Hindlimb muscle (tissue), 1 donor: ENCODE measurements at places on chromosomes 13 and 19. TPM values are rescaled to one million over a fixed set of nuclear protein-coding genes. Genes with fewer than 3 reads are reported as not detected.

DNA sequence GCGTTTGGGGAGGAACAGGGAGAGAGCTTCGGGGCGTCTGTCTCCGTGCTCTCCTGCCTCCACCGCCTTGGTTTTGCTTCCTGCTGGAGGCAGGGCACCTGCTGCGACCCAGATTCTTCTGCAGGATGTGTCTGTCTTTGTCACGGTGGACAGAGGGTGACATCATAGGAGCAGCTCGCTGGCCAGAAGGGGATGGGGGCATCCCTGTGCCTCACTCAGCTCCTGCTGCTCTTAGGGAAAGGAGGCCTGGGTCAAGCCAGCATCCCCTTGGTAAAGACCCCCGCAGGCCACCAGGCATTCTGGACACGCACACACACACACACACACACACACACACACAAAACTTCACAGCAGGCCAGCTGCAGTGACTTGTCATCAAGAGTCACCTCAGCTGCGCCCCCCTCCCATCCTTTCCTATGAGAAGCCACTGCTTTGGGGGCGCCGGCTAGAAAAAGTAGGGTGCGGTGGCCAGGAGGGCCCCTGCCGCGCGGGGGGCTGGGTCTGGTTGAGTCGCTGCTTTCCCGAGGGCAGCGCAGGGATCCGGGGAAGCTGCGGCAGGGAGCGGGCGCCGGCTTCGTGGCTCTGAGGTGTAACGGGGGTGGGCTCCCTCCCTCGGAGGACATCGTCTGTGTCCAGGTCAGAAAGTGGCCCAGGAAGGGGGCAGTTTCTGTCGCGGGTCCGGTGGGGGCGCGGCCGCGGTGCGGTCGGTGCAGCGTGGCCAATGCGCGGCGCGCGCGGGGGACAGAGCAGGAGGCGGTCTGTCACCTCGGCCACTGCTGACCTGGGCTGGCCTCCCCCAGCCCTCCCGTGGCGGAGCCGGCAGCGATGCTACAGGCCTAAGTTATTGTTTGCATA, 15.8 kb upstream of the NPAS1 start:
- no peak for DNase-seq

DNA sequence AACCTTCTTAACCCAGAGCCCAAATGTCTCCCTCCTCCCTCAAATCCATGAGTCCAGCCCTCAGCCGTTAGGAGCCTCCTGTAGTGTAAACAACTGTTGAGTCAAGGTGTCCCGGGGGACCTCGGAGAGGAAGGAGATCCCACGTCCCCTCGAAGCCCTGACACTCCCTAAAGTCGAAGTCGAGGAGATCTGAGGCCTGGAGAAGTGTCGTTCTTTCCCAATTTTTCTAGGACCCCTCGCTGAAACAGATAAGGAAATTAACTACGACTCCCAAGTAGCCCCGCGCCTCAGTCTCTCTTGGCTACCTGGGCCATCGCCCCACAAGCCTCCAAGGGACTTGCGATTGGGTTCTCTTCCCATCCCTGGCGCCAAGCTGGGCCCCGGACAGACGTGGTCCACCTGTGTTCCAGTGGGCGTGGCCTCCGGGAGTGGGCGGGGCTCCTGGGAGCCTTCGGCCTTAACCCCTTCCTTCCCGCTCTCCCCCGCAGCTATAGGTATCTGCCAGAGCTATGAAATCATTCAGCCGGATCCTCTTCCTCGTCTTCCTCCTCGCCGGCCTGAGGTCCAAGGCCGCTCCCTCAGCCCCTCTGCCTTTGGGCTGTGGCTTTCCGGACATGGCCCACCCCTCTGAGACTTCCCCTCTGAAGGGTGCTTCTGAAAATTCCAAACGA, 869 bp downstream of the GFY start:
- DNase-seq = no peak

Gene PEG3
- 197 TPM for polyA plus RNA-seq

Gene ZSCAN4
- polyA plus RNA-seq = not detected

Gene ZNF154
- 8.3 TPM for polyA plus RNA-seq
